CD4-positive, alpha-beta T cell (primary cell): ENCODE measurements at places on chromosomes 11 and 22.

GRCh38 chr11:33687733-33688479, 12.7 kb downstream of the C11orf91 start:
- DNase-seq = no peak

DNA sequence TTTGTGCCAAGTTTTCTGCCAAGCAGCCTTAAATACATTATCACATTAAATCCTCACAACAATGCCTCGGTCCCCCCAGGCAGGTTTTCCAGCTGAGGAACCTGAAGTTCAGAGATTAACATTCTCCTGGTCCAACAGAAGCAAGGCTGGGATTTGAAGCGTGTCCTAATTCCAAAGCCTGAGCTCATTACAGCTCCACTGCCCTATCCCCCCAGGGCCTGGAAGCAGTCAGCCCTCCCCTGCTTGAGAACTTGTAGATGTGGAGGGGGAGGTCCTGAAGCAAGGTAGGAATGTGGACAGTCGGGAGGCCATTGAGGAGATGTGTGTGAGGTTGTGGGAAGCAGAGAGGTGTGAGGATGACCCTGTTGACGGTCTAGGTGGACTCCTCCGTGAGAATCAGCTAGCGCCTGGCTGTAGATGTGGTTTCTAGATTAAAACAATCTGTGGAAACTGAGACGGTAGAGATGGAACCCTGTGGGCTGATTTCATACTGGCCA, 8.1 kb downstream of the GRAMD1B start:
- DNase-seq = no peak

- DNase-seq = no peak
Measured at GRCh38 chr11:129075757-129076156, 116.4 kb downstream of the ARHGAP32 start.

- DNase-seq = no peak
Measured at GRCh38 chr11:116553482-116553881, 219.3 kb downstream of the BUD13 start.

- DNase-seq = no peak
Measured at GRCh38 chr11:47383071-47383470, 4.7 kb upstream of the SPI1 start.
